Fibroblast of lung (primary cell): ENCODE measurements at places on chromosomes 12 and 14.

- DNase-seq: no peak
These were observed 1.6 kb upstream of the ARID4A start for GRCh38 chr14:58296726-58297125.

DNA sequence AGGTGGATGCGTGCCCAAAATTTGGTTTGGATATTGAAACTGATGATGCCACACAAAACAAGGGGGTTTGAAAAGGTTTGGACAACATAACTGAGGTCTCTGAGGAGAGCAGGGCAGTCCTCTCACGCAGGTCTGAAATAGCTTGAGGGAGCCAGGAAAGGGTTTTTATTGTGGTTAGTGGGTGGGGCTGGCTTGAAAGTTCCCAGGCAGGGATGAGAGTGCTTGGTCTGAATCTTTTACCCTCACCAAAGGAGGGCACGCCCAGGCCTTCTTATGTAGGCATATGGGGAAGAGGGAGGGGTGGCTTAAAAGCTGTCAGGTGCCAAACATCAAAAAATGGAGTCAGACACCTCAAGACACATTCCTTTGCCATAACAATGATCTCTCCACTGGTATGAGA is 493.1 kb upstream of the CCDC196 start:
- DNase-seq: no peak

DNA sequence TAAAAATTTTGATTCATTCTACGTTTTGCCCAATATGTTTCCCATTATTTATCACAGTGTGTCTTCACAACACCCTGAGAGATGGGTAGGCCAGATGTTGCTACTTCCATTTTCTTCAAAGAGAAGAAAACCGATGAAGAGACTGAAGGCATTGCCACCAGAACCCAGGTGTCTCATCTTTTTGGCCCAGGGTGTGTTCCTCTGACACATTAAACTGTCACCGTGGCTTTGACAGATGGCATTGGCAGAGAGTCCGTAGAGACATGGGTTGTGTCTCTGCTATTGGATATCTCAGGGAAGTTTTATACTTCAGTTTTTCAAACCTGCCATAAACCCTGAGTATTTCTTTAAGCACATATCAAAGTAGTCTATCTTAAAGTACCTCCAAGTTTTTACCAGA is 11.3 kb upstream of the NUDT4 start:
- no peak for DNase-seq

- DNase-seq: no peak
These were observed 26.0 kb upstream of the PRPF39 start for GRCh38 chr14:45057881-45058364.

GRCh38 chr12:110917467-110917866 is 2.9 kb downstream of the MYL2 start:
- no peak for DNase-seq
